ENCODE measurements at places on chromosomes 7 and 10. TPM values are rescaled to one million over a fixed set of nuclear protein-coding genes. Genes with fewer than 3 reads are reported as not detected.

GRCh38 chr10:29471544-29471859 is 163.3 kb downstream of the SVIL start:
- DNase-seq: no peak

DNA sequence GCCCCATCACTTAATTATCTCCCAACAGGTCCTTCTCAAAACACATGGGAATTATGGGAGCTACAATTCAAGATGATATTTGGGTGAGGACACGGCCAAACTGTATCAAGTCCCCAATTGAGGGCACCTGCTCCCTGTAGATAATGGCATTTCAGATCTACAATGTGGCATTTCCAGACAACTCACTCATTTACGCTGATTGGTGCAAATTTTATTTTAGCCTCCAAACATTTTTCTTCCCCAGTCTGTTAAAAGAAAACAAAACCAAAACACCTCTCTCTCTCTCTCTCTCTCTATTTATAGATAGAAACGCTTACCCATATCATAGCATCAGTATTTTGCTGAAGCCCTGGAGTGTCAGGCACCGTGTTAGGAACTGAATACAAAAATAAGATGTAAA is 148.7 kb upstream of the KLF6 start:
- no peak for DNase-seq

- DNase-seq: peak; percentile 28
Observed at GRCh38 chr10:30098629-30099028, 39.2 kb upstream of the JCAD start.

DNA sequence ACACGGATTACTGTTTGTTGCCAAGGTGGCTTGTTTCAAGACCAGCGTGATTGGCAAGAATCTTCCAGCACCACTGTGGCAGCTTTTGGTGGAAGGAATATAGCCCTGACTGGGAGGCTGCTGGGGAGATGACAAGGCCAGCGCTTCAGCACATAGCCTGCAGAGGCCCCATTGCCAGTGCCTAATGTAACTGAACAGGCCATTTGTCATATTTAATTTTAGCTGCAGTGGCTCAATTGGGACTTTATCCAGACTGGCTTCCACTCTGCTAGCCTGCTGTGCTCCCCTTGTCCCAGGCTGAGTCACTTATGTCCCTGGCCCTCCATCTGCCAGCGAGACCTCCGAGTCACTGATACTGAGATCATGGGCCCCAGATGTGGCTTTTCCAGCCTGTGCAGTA is 483.1 kb downstream of the GALNT17 start:
- peak; percentile 73 for DNase-seq

DNA sequence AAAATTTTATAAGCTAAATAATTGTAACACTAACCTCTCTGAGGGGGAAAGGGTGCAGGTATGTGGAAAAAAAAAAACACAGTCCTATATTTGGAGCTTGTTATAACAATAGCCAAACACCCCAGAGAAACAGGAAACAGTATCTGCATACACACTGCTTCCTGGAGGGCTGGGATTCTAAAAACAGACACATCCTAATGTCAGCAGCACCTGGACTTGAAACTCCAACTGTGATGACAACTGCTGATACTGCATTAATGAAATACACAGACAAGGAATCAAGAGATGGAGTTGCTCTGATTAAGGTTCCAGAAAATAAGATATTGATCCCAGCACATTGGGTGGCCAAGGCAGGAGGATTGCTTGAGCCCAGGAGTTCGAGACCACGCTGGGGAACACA is 9.3 kb downstream of the DAGLB start:
- DNase-seq: peak; percentile 69

The LLCFC1 gene
- total RNA-seq: not detected

The IL6 gene
- 0.44 TPM for total RNA-seq

Data from muscle of leg (tissue), 16 donors.